Daoy (cell line): ENCODE measurements at places on chromosomes 1 and 21. TPM values are rescaled to one million over a fixed set of nuclear protein-coding genes. Genes with fewer than 3 reads are reported as not detected.

GRCh38 chr21:17650292-17650691 lies 37.6 kb upstream of the BTG3 start:
- DNase-seq, result no peak

DNA sequence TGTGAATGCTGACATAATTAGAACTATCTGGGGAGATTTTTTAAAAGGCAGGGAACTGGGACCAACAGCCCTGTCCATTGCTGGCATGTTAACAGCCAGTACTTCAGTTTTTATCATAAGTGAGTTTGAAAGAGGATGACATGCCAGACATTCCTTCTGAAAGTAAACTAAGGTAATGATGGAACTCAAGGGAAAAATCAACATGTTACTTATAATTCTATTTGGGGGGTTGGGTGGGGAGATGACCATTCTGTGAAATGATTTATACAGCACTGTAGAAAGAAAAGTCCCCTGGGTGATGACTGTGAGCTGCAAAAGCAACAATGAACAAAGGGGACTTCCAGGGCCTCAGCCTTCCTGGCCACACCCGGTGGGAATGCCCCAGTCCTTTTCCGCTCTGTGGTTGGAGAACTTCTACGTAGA lies 5.4 kb upstream of the LAMC2 start:
- peak; percentile 96 for DNase-seq

DNA sequence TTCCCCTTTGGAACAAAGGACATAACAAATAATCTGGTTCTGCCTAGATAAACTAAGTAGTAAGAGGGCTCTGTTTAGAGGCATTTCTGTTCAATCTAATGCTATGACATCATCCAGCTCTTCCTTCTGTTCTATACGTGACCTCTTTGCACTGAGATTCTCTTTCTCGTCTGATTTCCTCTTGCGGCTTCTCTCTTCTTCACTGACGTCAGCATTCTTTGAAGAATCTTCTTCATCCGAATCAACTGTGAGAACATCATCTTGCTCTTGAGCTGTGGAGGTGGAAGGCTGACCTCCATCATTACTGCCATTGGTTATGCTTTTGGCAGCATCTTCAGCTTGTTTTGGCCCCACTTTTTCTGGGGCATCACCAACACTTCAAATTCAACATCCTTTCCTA lies 130.4 kb downstream of the HS2ST1 start:
- DNase-seq, result no peak

KLHDC8A gene
- 0.34 and 3.2 TPM in 2 replicates for total RNA-seq

GRCh38 chr1:232952514-232953499 lies 2.4 kb downstream of the NTPCR start:
- peak; percentile 66 for DNase-seq

GRCh38 chr1:81706650-81707435 lies 93.9 kb upstream of the ADGRL2 start:
- peak; percentile 57 for DNase-seq

GRCh38 chr1:193479187-193479586 lies 292.8 kb upstream of the B3GALT2 start:
- no peak for DNase-seq

CXADR gene
- total RNA-seq, result 5.1 and 7.4 TPM in 2 replicates

GRCh38 chr1:87464022-87464490 lies 135.4 kb downstream of the LMO4 start:
- no peak for DNase-seq

DNA sequence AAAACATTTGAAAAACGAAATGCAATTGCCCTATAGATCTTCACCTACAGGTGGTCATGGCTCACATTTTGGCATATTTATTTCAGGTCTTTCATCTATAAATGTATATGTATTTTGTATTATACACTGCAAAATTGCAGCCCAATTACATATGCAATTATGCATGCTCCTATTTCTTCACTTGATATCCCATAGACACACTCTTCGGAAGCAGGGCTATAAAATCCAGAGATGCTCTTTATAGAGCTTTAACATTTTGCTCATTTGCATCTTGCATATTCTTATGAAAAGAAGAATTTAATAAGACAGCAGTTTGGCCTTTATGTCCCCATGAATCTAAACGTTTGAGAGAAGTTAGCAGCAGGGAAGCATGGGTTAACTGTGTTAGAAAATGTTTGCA lies 44.7 kb upstream of the PALMD start:
- no peak for DNase-seq

MNDA gene
- total RNA-seq, result not detected in 2 replicates
